ENCODE measurements at places on chromosomes 6 and 20.

DNA sequence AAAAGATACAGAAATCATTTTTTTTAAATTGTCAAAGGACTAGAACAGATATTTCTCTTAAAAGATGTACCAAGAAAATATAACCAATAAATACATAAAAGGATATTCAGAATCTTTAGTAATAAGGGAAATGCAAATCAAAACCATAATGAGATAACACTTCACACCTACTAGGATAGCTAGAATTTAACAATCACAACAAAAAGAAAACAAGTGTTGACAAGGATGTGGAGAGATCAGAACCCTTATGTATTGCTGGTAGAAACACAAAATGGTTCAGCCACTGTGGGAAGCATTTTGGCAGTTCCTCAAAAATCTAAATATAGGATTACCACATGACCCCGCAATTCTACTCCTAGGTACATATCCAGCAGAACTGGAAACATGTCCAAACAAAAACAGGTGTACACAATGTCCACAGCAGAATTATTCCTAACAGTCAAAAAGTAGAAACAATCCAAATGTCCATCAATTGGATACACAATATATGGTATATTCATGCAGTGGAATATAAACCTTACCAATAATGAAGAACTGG lies 211.0 kb downstream of the LRFN2 start:
- DNase-seq: no peak

GRCh38 chr6:105968603-105969333 lies 117.4 kb upstream of the PRDM1 start:
- no peak for DNase-seq

- DNase-seq: no peak
Measured at GRCh38 chr20:58131151-58131550, 97.3 kb downstream of the ANKRD60 start.

- no peak for DNase-seq
Measured at GRCh38 chr20:25024171-25024570, 31.6 kb upstream of the APMAP start.

- no peak for DNase-seq
Measured at GRCh38 chr6:69584913-69585729, 211.7 kb downstream of the LMBRD1 start.

DNA sequence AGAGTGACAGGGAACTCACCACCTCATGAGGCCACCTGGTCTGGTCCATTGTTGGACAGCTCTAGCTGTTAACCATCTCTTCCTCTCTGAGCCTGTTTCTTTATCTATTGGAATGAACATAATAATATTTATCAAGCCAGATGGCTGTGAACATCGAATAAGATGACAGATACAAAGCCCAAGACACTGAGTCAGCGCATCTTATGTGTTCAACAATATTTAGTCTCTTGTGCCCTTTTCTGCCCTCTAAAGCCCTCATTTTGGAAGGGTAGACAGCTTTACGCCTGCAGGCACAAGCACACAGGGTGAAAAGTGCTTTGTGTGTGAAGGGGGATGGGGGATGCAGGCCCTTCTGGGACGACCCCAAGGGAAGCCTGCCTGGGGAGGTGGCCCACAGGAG lies 164.0 kb downstream of the GRM4 start:
- DNase-seq: no peak

DNA sequence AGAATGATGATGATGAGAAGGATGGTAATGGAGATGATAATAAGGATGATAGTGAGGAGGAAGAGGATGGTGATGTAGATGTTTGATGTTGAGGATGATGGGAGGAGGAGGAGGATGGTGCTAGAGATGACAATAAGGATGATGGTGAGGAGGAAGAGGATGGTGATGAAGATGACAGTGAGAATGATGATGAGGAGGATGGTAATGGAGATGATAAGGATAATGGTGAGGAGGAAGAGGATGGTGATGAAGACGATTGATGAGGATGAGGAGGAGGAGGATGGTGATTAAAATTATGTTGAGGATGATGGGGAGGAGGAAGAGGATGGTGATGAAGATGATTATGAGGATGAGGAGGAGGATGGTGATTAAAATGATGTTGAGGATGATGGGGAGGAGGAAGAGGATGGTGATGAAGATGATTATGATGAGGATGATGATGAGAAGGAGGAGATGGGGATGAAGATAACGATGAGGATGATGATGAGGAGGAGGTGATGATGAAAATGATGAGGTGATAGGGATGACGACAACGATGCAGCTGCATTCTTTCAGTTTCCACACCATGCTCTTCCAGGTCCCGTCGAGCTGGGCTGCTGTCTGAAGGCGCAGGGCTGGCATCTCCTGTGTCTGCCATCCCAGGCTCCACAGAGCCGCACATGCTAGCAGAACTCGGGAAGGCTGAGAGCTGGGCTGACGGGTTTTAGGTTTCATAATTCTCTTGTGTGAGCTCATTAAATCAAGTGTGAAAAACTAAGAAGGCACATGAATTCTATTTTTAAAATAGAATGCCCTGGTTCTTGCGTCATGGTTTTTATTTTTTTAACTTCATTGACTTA lies 274.9 kb downstream of the SMOC2 start:
- DNase-seq: no peak

- DNase-seq: no peak
Measured at GRCh38 chr6:38984723-38985122, 63.9 kb upstream of the GLP1R start.
